Left lobe of liver (tissue), 2 donors: ENCODE measurements at places on chromosomes 5 and 9. TPM values are rescaled to one million over a fixed set of nuclear protein-coding genes. Genes with fewer than 3 reads are reported as not detected.
A peak's percentile ranks its signal among the peaks of the same experiment; 100 is the strongest.

GRCh38 chr9:98688710-98689495 lies 19.8 kb downstream of the GABBR2 start:
- DNase-seq: no peak

- DNase-seq: no peak
Observed at GRCh38 chr5:28542987-28543386, 1504.6 kb upstream of the CDH9 start.

GRCh38 chr5:9765419-9766140 lies 135.4 kb upstream of the TAS2R1 start:
- DNase-seq: no peak

- DNase-seq: no peak
Observed at GRCh38 chr5:62152394-62153087, 153.5 kb upstream of the KIF2A start.

- DNase-seq: no peak
Observed at GRCh38 chr5:86866036-86866435, 248.3 kb downstream of the COX7C start.

- no peak for DNase-seq
Observed at GRCh38 chr9:5892456-5893133, 1.9 kb downstream of the MLANA start.

DNA sequence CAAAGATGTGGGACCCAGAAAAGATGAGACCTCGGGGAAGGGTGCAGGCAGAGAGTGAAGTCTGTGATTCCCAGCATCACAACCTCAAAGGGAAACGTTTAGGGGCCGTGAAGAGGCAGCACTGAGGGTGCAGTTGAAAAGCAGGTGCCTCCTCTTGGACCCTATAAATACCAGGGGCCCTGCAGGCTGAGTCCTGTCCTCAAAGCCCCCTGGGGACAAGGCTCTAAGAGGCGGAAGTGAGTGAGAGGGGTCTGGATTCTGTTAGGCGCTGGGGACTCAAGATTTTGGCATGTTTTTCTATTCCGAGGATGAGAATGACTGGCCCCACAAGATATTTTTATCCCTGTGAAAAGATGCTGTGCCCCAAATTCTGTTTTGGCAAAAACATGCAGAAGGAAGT lies 107.8 kb downstream of the THBS4 start:
- DNase-seq: no peak

GRCh38 chr9:129826344-129826743 lies 2.4 kb upstream of the TOR1A start:
- DNase-seq: no peak

GRCh38 chr9:1421436-1421835 lies 371.3 kb downstream of the DMRT2 start:
- no peak for DNase-seq

DNA sequence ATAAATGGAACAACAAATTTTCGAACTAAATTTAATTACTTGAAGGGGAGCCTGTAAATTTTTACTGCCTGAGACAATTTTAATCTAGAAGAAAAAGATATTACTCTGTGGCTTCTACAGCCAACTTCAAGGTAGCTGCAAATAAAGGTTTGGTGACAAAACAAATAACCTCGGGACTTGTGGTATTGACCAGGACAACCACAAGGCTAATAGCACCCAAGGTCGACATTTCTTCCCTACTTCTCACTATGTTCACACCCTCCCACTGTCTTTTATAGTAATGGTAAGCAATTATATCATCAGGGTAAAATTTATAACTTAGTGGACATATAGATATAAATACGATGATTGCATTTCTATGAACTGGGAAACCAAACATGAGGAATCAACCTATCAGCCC lies 67.9 kb upstream of the SPINK5 start:
- no peak for DNase-seq

- no peak for DNase-seq
Observed at GRCh38 chr5:59598547-59598874, 295.0 kb downstream of the PDE4D start.

DNA sequence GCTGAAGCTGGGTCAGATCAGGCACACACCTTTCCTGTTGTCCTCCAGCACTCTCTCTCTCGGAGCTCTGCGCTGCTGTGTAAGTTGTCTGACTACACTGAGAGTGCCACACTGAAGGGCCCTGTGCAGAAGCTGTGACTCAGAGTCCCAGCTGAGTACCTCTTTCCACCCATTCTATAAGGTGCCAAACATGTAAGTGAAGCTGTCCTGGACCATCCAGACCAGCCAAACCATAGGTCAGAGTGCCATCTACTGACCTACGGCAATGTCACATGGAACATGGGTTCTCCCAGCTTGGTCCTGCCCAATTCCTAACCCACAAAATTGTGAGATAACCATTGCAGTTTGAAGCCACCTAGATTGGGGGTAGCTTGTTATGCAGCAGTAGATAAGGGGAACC lies 68.2 kb downstream of the ADCY2 start:
- no peak for DNase-seq

DNA sequence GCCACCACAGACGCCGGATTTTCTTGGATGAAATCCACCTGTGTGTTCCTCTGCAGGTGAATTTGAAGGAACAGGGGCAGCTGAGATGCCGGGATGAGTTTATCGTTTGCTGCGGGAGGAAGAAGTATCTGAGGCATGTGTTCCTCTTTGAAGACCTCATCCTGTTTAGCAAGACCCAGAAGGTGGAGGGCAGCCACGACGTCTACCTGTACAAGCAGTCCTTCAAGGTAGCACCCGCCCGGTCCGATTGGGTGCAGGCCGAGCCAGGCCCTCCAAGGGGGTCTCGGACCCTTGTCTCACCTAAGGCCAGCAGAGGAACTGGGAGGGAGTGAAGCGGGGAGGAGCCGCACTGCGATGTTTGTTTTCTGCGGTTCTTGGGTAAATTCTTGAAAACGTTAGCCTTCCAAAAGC lies 18.4 kb upstream of the LRRC14B start:
- no peak for DNase-seq

GRCh38 chr5:76718880-76719279 lies 3.0 kb downstream of the F2R start:
- no peak for DNase-seq

DNA sequence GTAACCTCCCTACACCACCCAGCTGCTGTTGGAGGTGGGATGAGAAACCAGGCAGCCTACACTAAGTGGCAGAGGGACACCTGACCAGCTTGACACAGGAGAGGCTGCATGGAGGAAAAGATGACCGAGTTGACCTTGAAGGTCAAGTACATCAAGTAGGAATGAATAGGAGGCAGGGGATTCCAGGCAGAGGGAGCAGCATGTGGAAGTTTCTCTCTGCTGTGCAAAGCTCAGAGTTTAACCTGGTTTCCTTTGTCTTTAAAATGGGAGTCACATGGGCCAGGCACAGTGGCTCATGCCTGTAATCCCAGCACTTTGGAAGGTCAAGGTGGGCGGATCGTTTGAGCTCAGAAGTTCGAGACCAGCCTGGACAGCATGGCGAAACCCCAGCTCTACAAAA lies 32.6 kb downstream of the SPRY4 start:
- DNase-seq: no peak

DNA sequence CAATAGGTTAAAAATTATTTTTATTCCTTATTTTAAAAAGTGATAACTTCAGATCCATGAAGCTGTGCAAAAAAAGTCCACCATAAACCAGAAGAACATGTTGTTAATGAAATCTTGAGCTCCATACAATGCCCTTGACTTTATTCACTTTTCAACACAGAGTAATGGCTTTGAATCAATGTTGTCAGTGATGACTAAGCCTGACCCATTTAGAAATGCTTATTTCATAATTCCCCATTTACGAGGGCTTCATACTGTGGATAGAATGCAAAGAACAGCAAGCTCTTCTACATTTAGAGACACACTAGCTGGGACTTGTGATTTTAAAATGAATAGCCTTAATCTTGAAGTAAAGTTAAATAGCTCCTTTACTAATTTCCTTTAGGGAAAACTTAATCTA lies 25.7 kb upstream of the IL9 start:
- DNase-seq: no peak

DNA sequence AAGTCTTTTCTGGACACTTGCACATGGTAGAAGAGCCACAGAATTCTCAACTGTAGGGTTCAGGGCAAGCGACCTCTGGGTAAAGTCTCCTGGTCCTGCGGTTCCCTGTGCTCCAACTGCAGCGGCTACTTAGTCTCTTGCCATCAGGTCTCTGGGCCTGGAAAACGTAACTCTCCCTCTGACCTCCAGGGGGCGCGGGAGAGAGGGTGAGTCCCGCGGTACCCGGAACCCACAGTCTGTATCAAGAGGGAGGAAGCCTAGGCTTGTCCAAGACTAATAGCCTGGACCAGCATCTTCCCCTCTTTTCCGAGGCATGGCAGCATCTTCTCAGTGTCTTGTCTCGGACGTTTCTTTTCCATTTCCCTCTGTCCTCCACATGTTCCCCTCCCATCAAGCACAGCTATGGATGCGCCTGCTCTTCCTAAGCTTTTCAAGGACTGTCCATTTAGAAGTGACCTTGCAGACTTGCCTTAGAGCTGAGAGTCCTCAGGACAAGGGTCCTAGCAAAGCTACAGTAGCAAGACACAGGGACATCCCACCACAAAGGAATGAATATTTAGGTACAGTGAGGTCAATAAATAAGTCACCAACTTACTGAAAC lies 59.3 kb downstream of the FSTL4 start:
- DNase-seq: peak; percentile 50

GRCh38 chr5:96374653-96375052 lies 58.4 kb downstream of the PCSK1 start:
- DNase-seq: no peak

DNA sequence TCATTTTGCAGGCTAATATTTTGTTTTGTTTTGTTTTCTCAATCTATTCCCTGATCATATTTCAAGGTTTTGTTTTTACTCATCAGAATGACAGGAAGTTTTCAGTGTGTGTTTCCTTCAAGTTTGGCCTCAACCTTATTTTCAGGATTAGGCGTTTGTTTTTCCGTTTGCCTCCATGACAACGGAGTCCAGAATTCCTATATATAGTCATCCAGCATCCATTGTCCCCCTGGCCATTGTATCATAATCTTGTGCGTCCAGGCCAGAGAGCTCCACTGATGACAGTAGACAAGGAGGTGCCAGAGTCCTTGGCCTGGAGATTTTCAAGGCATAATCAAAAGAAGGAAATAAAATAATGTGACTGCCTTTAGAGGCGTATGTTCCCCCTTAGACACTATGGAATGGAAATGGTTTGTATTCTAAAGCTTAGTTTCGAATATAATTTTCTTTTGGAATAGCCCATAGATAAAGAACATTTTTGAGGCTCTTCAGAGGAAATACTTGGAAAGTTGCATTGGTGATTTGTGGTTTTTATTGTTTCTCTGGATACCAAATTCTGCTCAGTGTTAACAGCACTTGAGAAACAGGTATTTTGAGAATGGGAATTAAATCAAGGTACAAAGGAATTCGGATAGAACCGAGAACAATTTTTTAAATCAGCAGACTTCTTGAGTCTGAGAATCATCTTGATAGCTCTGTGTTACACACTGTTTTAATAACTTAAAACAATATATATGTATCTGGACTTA lies 99.8 kb downstream of the ZNF462 start:
- no peak for DNase-seq

Gene PCDHB5
- total RNA-seq: 0.33 TPM

Gene LHX2
- total RNA-seq: 2.9 TPM

Gene HAVCR1
- 0.23 TPM for total RNA-seq

Gene PRSS3
- total RNA-seq: 5.3 TPM

Gene FOXD4
- not detected for total RNA-seq

Gene PTGER4
- total RNA-seq: 0.96 TPM

Gene PCDHA9
- total RNA-seq: not detected

Gene NFX1
- total RNA-seq: 24.3 TPM

Gene TAF11L10
- not detected for total RNA-seq

Gene IL31RA
- total RNA-seq: not detected

Gene PSAT1
- 92.5 TPM for total RNA-seq

Gene UNC13B
- 21.4 TPM for total RNA-seq

Gene GRM6
- not detected for total RNA-seq

Gene PCDHA10
- not detected for total RNA-seq
